ENCODE measurements at places on chromosomes 16 and 17. TPM values are rescaled to one million over a fixed set of nuclear protein-coding genes. Genes with fewer than 3 reads are reported as not detected.

KRT222 gene
- 3.6 TPM for total RNA-seq

WNT9B gene
- total RNA-seq = not detected

TMEM100 gene
- total RNA-seq = 3.3 TPM

TOP3A gene
- total RNA-seq = 38.7 TPM

RNPS1 gene
- 66.8 TPM for total RNA-seq

All from occipital lobe (tissue), 3 donors.